ENCODE measurements at places on chromosomes 7 and 10.
A peak's percentile ranks its signal among the peaks of the same experiment; 100 is the strongest.

GRCh38 chr7:139783647-139784385, 6.0 kb upstream of the HIPK2 start:
- no peak for DNase-seq

GRCh38 chr7:118312966-118313365, 88.5 kb downstream of the ANKRD7 start:
- DNase-seq = no peak

GRCh38 chr7:94655848-94656657, at the start of gene SGCE:
Gene SGCE, minus strand, starts transcription at chr7:94656133. Its CDS starts 35 bp downstream, at chr7:94656098.
- peak; percentile 78 for DNase-seq

DNA sequence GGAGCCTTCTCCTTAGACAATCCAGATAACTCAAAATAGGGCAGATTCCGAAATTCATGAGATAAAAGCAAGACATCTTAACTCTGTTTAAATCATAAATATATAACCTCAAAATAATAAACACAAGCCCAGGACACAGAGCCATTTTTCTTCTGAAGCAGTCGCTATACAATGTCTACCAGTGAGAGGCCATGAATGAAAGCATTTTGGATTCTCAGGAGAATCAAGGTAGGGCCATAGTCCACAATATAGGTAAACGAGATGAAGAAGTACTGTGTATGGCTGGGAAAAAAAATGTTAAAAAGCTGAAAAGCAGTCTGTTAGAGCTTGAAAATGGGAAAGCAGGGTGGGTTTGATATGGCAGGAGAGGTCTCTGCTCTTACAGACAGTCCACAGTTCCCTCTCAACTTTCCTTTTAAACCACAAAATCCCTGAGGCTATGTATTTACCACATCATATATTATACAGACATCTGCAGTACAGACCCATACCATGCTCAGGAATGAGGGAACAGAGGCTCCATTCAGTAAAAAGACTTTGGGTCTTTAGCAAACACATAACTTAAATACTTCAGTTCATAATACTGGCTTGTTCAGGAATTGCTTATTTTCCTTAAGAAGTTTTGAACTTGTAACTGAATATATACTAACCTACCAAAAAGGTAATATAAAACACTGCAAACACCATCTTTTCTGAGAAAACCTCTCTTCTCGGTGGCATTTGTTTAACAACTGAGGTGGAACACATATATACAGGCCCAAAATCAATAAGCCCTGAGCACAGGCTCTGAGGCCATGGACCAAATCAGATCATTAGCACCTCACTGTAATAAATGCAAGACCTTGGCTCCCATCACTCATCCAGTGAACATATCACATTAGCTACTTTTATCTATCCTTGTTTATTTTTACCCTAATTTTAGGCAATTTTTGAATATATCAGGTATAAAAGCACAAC, 109.3 kb downstream of the SORBS1 start:
- DNase-seq = no peak

GRCh38 chr10:86287966-86288579, 78.5 kb downstream of the GRID1 start:
- DNase-seq = no peak

- DNase-seq = peak; percentile 80
These were observed 150.4 kb downstream of the DGKI start for GRCh38 chr7:137696376-137696775.

- peak; percentile 34 for DNase-seq
These were observed 1.9 kb downstream of the ZKSCAN1 start for GRCh38 chr7:100017300-100017699.

GRCh38 chr7:130218806-130219620, 11.4 kb downstream of the SSMEM1 start:
- no peak for DNase-seq

DNA sequence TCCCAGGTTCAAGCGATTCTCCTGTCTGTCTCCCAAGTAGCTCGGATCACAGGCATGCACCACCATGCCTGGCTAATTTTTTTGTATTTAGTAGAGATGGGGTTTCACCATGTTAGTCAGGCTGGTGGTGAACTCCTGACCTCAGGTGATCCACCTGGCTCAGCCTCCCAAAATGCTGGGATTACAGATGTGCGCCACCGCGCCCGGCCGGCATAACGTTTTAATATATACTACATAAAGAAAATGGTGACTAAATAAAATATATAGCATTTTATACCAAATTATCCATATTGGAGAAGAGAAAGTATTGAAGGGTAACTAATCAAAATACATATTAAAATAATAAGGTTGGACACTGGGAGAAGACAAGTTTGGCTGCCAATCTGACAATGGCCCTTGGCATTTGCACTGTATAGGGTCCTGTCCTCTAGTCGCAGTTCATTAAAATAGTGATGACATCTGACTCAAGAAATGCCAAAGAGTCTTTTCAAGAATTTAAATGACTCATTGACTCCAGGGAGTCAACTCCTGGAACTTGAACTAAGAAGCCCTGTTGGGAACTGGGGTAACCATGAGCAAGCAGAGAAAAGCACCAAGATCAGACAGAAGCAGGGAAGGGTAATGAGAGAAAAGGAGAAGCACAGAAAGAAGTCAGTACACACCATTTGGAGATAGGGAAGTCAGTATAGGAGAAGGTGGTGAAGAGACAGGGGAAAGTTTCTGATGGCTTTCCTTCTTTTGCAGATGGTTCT, 91.1 kb downstream of the CH25H start:
- DNase-seq = peak; percentile 54

GRCh38 chr10:98517672-98518071, 70.9 kb upstream of the HPS1 start:
- DNase-seq = no peak

DNA sequence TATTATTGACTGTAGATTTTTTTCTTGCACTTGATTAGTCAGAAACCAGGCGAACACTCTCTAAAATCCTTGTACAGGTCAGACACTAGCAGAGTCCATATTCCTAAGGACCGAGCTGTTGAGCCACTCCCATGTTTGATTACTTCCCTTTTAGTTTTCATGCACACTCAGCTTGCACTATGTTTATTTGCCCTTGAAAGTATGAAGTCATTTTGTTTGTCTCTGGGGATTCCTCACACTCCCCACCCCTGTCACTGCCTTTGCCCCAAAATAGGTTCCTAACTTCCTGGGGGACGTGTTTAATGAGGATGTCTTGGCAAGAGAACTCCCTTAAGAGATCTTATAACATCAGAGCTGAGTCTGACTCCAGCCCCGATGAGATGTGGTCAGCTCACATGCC, 182.1 kb downstream of the EVX1 start:
- no peak for DNase-seq

GRCh38 chr10:5493691-5494090, 5.7 kb downstream of the CALML5 start:
- DNase-seq = no peak

DNA sequence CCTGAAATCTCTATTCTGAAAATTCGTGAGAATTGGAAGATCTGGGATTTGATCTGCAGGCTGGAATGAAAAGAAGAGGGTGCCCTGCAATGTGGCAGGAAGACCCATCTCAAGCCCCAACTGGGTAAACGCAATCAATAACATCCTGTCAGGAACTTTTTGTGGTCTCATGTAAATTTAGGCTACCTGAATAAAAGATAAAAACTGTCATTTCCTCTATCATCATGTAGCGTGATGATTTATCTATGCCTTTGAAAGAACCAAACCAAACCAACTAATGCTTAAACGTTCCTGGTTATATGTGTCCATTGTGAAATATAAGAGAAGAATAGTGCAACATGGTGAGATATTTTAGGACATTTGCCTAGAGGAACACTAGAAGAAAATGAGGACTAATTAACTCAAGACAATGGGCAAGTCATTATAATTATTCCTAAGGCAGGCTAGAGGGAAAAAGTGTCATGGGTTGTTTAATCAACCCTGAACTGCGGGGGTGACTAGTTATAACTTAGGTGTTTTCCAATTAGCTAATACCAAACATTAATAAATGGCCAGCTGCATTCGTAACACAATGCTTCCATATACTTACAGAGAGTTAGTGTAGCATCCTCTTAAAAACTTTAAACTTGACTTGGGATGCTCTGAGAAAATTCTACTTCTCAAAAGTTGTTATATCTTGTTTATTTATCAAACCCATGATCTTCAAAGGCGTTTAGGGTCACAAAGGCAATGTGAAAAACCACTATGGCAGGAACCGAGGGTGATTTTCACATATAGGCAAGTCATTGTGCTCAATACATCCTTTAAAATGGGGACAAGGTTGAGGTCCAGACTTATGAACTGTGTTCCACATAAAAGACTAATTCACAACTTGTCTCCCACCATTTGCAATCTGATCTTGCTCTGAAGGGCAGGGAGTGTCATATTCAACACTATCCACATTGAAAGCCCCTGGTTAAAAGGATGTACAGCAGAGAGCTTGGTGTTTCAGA, 48.6 kb upstream of the ADO start:
- DNase-seq = no peak

- no peak for DNase-seq
These were observed 94.1 kb upstream of the KLF6 start for GRCh38 chr10:3879073-3879472.

DNA sequence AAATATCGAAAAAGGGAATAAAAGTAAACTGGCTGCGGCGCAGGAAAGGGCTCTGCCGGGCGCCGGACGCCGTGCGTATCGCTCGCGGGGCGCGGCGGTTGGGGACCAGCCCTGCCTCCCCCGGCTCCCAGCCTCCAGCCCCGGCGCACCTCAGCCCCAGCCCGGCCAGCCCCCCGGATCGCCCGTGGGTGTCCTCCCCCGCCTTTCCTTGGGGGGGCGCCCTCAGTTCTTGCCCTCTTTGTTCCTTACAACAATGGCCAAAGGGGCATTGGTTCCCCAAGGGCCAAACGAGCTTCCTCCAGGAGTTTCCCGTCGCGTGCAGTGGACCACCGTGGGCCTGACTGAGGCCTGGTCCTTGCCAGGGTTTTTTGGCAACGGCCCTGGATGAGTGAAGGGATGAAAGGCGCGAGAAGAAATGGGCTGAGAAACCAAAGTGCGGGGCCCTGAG, 1.2 kb downstream of the MACROH2A2 start:
- no peak for DNase-seq

All from fibroblast of gingiva (primary cell).